Fibroblast of lung (primary cell): ENCODE measurements at places on chromosomes 3 and 15. TPM values are rescaled to one million over a fixed set of nuclear protein-coding genes. Genes with fewer than 3 reads are reported as not detected.
A peak's percentile ranks its signal among the peaks of the same experiment; 100 is the strongest.

DNA sequence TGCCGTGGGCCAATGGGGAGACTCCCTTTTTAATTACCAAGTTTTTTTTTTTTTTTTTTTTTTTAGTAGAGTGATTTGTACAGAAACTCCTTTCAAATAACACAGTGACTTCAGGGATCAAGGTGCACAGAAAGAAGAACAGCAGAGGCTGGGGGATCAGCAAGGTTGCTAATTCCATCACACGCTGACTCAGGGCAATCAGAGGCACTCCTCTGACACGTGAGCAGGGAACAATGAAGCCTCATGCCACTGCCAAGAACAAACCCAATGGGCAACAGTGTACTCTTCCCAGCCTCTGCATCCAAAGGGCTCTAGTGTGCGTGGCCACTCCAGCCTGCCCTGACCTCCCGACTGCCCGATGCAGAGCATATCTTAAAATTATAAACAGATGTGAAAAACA is 186.7 kb upstream of the WNT5A start:
- no peak for DNase-seq

GRCh38 chr3:15667484-15667883 is 65.9 kb downstream of the BTD start:
- DNase-seq, result no peak

GRCh38 chr3:184745526-184745925 is 33.7 kb upstream of the MAGEF1 start:
- DNase-seq, result no peak

- DNase-seq, result no peak
Observed at GRCh38 chr15:26129852-26130251, 266.7 kb upstream of the ATP10A start.

DNA sequence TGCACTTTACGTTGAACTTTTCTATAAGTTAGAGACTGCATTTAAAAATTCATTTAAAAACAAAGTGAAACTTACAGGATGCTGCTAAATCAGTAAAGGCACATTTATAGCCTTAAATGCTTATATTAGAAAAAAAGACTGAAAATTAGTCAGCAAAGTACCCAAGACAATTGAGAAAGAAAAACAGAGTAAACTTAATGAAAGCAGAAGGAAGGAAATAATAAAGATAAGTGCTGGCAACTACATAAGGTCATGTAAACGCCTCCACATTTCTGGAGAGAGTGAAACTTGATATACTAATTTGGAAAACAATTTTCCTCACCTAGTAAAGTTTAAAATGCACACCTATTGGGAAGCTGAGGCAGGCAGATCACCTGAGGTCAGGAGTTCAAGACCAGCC is 58.2 kb upstream of the ACAN start:
- DNase-seq, result no peak

Gene GOLIM4
- polyA plus RNA-seq, result 46.2 and 50.1 TPM in 2 replicates

Gene RHOV
- polyA plus RNA-seq, result not detected in 2 replicates

GRCh38 chr3:67401921-67402320 is 252.5 kb downstream of the SUCLG2 start:
- DNase-seq, result peak; percentile 17

DNA sequence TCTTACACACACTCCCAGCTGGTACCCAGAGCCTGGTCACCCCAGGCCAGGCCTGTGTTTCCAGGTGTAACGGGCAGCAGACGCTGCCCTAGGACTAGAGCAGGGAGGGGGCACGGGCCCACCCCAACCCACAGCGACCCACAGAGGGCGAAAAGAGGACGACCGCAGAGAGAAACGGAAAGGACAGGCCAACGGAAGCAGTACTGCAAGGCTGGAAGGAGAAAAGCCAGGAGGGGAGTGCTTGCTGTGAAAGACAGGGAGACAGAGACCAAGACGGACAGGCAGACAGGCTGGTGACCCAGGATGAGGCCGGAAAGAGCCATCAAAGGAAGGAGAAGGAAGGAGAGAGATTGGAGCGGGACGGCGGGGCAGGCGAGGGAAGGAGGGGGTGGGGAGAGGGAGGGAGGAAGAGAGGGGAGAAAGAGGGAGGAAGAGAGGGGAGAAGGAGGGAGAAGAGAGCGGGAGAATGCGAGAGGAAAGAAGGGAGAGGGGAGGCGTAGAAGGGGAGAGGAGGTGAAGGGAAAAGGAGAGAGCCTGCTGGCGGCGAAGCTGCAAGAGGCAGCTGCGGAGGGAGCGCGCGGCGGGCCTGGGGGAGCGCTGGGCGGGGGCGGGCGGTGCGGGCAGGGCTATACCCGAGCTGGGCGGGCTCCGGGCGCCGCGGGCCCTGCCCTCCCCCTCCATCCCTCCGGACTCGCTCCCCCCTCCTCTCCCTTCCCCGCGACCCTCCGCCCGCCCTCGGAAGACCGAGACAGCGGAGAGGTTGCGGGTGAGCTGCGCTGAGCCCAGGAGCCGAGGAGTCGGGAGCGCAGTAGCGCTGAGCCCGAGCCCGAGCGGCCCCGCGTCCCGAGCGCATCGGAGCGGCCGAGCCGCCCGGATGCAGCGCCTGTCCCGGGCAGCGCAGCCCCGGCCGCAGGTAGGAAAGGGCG is at the start of gene SLC6A1:
TSS of gene SLC6A1 (plus strand) at position 732 of the 926 bp plus-strand sequence. CDS start 24,464 bp downstream, outside the sequence.
- DNase-seq, result peak; percentile 3

DNA sequence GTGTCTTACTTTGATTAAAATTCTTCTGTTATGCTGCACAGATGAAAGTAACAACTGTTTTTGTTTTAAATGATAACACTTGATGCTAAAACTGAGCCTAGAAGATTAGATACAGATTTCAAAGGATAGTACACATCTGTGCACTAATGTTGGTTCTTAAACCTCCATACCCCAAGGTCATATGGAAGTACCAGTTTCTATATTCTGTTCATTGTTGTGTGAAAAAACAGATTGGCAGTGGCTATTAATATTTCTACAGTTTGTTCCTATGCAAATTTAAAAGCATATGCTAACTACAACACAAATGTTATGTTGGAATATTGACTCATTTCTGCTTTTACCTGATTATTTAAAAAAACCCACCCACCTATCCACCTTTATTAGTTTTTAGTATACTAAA is 32.0 kb upstream of the GBE1 start:
- DNase-seq, result no peak

GRCh38 chr3:171778493-171778892 is 31.8 kb downstream of the PLD1 start:
- no peak for DNase-seq

- peak; percentile 78 for DNase-seq
Observed at GRCh38 chr3:172125963-172126457, 86.6 kb downstream of the FNDC3B start.

Gene SPATA12
- polyA plus RNA-seq, result 0.02 TPM in 1 of 2 replicates, not detected in the other

GRCh38 chr15:61530769-61531168 is 301.7 kb upstream of the RORA start:
- no peak for DNase-seq

Gene B3GNT5
- polyA plus RNA-seq, result 0.96 and 1.7 TPM in 2 replicates

GRCh38 chr15:41039121-41039520 is 77.0 kb downstream of the INO80 start:
- no peak for DNase-seq

- DNase-seq, result peak; percentile 12
Observed at GRCh38 chr3:10380906-10381305, 60.0 kb upstream of the SEC13 start.

Gene TEX55
- not detected in 2 replicates for polyA plus RNA-seq

Gene PPP1R14D
- not detected in 2 replicates for polyA plus RNA-seq

Gene DGKG
- 1.4 and 3.7 TPM in 2 replicates for polyA plus RNA-seq

DNA sequence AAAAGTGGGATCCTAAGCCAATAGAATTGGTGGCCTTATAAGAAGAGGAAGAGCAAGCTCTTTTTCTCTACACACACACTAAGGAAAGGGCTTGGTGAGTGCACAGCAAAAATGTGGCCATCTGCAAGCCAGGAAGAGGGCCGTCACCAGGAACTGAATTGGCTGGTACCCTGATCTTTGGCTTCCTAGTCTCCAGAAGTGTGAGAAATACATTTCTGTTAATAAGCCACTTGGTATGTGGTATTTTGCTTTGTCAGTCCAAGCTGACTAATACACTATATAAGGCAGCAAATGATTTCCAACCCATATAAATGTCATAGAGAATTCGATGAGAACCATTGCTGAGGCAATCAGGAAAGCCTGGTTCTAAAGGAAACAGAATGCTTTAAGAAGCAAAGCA is 816.3 kb upstream of the SEMA6D start:
- no peak for DNase-seq

GRCh38 chr3:161800985-161801559 is 304.5 kb downstream of the OTOL1 start:
- DNase-seq, result no peak

GRCh38 chr3:158775426-158776410 is 26.1 kb upstream of the MFSD1 start:
- DNase-seq, result no peak

Gene NR2F2
- polyA plus RNA-seq, result 66.5 and 130 TPM in 2 replicates

DNA sequence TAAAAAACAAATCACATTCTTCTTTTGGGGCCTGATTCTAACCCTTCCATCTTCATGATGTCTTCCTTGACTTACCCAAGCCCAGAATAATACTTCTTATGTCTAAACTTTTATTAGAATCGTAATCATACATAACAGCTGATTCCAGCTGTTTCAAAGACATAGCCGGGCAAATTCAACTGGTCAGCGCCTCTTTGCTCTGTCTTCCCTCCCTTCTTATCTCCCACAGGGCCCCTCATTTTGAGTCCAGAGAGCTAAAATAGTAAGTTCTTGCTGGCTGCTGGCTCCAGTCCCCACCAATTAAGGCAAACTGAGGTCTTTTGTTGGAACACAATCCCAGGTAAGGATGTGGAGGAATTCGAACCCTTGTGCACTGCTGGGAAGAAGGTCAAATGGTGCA is 108.6 kb downstream of the ADCY5 start:
- DNase-seq, result no peak

- DNase-seq, result no peak
Observed at GRCh38 chr15:31157644-31158069, 56.1 kb upstream of the TRPM1 start.

GRCh38 chr15:39783244-39783820 is 691 bp upstream of the FSIP1 start:
- no peak for DNase-seq

Gene CCR3
- 0.03 and 0.16 TPM in 2 replicates for polyA plus RNA-seq

DNA sequence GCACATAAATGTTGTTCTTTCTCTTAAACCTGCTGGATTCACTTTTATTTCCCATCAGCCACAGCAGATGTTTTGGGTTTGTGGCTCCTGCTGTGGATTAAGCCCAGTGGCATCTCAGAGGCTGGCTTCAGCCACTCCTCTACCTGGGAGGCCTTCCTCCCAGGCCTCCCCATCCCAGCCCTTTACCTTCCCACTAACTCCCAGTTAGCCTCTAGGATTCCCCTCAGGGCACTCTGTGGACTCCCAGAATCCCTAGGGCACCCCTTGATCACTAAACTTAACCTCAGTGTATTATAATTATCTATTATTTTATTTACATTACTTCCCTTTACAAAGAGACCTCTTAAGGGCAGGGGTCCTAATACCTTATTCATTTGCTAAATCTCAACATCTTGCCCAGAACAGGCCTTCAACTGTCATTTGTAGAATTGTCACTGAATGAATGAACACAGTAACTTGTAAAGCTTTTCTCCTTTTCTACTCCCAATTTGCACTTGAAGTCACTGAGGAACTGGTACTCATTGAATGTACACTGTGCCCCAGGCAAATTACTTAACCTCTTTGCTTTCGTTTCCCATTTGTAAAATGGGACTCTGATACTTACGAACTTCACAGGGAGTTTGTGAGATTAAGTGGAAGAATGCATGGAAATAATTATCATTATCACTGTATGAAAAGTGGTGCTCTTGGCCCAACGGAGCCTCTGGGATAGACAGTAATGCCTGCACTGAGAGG is 8.3 kb downstream of the CCDC13 start:
- DNase-seq, result no peak

- no peak for DNase-seq
Observed at GRCh38 chr3:140086642-140087041, 151.7 kb downstream of the CLSTN2 start.

- peak; percentile 22 for DNase-seq
Observed at GRCh38 chr3:133246119-133246518, 153.7 kb upstream of the BFSP2 start.

DNA sequence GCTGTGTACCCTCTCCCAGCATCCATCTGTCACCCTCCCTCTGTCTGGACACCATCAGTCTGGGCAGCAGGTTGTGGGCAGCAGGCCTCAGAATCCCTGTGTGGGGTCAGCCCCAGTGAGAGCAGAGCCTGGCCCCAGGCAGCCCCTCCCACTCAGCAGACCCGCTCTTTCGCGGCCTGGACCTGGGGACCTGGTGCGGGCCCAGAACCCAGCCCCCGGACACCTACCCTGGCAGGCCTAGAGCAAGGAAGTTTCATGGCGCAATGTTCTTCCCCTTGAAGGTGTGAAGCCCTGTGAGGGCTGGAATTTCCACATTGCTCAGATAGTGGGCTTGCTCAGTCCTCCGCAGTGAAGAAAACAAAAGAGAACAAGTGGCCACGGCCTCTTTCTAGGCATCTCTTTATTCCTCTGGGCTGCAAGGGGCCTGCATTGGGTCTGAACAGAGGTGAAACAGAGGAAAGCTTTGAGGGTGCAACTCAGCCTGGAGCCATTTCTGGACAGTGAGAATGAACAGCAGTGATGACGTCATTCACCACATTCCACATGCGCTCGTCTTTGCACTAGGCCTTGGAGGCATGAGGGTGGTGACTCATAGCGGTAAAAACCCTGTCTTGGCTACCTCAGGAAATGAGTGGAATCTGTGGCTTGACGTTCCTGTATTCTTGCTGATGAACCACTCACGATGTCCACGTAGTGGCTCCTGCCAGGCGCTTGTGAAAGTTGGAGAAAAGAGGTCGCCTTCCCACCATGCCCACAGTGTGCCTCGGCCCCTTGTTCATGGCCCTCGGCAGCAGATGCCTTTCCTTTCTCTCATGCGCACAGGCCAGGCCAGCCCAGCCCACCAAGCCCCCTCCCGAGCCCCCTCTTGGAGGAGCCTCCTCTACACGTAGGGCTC is 66.1 kb downstream of the SLC30A4 start:
- DNase-seq, result peak; percentile 100

DNA sequence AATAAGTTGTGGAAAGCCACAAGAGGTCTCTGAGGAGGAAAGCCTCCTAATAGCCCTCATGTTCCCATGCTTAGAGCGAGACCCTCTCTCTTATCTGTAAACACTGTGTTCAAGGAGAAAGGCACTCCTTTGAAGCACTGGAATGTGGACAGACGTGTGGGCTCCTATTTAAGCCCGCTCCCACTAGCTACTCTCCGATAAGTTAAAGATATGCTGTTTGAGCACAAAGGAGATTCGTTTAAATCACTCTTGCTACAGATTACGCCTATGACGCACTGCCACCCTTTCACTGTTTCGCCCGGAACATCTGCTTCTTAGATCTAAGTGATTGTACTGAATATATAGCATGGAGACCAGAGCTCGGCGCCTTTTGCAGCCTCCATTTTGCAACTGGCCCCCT is 57.8 kb upstream of the FAM3D start:
- DNase-seq, result no peak
